ENCODE measurements at places on chromosomes 4 and X.

- DNase-seq, result no peak
Measured at GRCh38 chr4:54231419-54231767, 2.3 kb downstream of the PDGFRA start.

DNA sequence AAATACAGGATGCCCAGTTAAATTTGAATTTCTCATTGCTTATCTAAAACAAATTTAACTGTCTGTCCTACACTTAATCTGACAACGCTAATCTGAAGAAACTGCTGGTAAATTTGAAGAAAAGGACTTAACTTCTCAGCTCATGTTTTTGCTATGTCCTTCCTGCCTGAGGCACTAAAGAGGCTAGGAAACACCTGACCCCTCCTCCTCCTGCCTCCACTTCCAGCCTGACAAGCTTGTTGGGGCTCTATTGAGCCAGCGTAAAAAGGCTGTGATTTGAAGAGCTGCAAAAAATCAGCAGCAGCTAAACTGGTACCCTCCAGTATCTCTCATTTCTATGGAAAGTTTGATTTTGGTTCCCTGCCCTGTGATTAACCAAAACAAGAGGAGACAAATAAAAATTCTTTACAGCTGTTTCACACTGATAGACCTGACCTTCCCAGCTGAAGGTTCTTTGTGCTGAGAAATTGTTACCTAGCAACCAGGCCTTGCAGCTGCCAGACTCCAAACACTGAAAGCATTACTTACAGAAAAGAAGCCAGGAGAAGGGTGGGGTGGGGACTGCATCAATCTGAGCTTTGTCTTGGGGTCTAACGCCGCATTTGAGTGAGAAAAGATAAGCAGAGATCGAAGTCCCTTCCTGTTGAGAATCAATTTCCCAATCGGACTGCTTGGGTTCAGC, 35.0 kb downstream of the DCX start:
- DNase-seq, result no peak

- DNase-seq, result no peak
Measured at GRCh38 chr4:66609014-66609413, 936.3 kb downstream of the CENPC start.

GRCh38 chr4:146123231-146123630, 52.3 kb upstream of the LSM6 start:
- DNase-seq, result no peak

DNA sequence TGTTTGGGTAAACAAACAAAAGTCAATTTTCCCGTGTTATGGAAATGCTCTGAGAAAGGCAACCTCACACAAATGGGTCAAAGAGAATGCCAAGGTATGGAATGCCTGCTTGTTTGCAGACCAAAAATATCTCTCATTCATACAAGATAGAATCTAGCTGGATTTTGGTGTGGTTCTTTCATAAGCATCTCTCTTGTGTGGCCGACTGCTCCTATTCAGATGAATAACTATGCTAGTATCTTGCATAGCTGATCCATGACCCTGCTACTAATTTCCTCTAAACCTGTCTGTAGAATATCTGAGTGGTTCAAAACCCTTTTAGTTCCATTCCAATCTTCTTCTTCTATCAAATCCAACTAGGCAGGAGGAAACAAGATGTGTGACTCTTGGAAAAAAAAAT, 28.2 kb upstream of the SORBS2 start:
- DNase-seq, result no peak

- DNase-seq, result no peak
Measured at GRCh38 chr4:86586626-86587380, 7.3 kb upstream of the PTPN13 start.

DNA sequence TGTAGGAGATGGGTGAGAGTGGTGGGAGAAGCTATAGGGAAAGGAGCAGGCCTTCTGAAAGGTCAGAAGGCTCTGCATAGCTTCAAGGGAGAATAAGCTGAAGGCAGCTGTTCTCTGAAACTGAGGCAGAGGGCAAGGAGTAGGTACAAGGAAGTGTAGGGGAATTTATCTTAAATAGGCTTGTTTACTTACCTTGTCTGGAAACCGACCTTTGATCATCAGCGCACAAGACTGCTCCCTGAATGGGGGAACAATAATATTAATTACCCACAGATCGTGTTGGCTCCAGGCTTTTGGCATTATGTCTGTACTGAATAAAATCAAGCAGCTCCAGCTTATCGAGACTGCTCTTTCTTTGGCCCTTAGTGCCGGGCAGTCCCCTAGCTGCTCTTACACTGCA, 175.5 kb upstream of the MAGEB16 start:
- DNase-seq, result no peak

DNA sequence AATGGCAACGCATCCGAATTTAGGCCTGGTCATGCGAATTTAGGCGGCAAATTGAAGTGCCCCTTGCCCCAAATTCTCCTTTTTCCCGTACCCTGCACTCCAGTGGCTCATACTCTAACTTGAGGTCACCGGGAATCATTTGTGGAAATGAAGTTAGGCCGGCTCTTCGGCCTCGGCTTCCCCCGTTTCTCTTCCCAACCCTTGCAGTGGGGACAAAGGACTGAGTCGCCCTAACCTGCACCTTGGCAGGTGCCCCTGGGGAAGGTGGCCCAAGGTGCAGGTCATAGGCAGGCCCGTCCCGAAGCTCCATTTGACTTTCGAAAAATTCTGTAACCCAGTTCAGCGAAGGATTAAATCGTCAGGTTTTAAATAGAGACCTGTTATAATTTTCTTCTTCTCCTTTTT, 811 bp downstream of the SRD5A3 start:
- DNase-seq, result no peak

GRCh38 chr4:177107288-177107921, 202.3 kb upstream of the NEIL3 start:
- DNase-seq, result no peak

GRCh38 chrX:130772105-130772775, 130.8 kb downstream of the ENOX2 start:
- no peak for DNase-seq

- DNase-seq, result no peak
Measured at GRCh38 chr4:119317990-119318389, 3.9 kb downstream of the FABP2 start.

DNA sequence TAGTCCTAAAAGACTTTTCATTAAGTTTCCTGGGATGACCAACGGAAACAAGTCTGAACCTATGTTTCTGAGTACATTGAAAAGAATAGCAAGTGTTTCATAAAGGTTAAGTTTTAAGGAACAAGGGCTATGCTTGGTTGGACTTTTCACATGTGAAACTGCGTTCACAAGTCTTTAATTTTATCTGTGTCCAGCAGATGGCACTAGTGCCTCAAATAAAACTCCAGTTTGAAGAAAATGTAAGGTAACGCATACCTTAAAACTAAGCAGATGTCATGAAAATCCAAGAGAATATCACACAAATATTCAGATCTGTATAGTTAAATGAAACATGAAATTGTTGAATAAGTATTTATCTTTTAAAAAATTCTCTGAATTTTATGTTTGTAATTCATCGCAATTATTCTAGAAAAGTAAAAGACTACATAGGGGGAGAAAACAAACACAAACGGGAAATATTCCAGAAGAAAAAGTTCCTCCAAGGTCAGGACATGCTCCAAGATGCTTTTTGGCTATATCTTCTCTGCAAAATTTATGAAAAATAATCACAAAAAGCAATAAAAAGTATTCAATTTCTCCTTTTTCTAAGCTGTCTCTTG, 89.6 kb upstream of the MAD2L1 start:
- peak; percentile 9 for DNase-seq

- DNase-seq, result no peak
Measured at GRCh38 chr4:34486461-34487363, 1757.6 kb downstream of the ARAP2 start.

DNA sequence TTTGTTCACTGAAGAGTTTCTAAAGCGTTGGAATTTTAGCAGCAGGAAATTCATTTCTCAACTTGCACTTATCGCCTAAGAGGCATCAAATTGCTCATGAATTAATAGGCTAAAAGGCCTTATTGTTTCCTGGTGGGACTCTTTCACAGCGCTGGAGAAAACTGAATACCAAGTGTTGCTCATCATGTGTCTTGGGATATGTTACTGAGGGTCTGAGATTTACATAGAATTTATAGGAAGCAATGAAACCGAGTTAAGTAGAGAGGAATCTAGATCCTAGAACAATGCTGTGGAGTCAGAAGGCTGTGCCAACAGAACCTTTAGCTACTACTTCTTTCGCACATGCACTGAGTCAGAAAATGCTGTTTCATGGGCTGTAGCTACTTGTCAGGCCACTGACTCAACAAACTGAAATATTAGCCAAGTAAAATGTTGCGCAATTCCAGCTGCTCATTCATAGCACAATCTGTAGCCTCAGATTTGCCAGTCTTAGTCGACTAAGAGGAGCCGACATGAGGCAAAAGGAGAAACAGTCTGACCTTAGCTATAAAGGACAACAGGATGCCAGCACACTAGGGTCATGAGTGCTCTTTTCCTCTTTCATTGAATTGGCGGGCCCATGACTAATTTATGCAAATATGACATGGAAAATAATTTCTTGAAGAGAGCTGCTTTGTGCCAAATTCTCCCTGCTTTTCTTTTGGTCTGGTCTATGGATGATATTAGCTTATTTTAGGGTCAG, 35.9 kb upstream of the CXCL8 start:
- DNase-seq, result no peak

GRCh38 chr4:120731561-120731960, 191.0 kb downstream of the PRDM5 start:
- no peak for DNase-seq

- DNase-seq, result no peak
Measured at GRCh38 chrX:148658115-148658730, 157.8 kb downstream of the AFF2 start.

DNA sequence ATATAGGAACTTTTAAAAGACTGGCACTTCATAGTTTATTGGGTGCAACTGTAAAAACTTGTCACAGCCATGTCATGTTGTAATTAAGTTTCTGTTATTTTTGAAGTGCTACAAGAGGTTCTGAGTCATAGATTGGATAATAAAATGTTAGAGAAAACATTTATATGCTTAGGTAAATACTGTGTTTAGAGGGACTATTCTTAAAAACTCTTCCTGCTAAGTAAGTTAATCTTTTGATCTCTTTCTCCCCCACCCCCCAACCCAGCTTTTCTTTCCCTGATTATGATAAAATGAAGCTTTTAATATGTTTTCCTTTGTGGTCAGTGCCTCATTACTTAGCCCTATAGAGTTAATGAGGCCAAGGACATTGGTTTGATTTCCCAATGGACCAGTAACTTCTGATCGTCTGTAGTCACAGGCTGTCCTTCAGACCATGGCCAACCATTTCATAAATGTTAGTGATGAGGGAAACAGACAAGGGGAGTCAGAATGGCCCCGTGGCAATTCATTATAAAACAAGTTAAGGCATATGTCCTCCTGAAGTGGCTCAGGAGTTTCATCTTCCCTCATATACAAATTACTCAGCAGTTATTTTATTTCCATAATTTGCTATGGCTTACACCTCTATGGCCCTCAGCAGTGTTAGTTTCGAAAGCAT, 3.9 kb upstream of the PDLIM5 start:
- no peak for DNase-seq

DNA sequence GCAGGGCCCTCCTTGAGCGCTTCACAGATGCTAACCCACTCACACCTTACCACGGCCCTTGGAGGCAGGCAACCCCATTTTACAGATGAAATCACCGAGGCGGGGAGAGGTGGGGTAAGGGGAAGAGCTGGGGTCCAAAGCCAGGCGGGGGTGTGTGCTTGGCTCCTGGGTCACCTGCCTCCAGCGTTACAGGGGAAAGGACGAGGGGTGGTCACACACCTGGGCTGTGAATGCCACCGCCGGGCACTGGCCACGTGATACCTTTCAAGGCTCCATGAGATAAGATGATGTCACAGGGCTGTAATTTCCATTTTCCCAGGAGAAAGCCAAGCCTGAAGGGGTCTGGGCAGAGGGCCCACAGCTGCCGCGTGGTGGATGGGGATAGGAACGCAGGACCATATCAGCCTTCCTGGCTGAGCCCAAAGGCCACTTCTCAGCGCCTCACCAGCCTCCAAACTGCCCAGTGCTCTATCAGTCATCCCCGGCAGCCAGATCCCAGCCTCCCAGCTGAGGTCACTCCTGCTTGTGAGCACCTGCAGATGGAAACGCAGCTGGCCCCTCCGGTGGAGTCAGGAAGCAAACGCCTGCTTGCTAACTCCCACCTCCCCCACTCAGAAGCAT, 62.4 kb upstream of the CRMP1 start:
- no peak for DNase-seq

- no peak for DNase-seq
Measured at GRCh38 chrX:119240356-119240755, 4.3 kb downstream of the PGRMC1 start.

GRCh38 chr4:37960098-37960497, at the start of gene PTTG2:
Gene PTTG2, plus strand, starts transcription at chr4:37960398. Its CDS starts 37 bp downstream, at chr4:37960435.
- DNase-seq, result no peak

DNA sequence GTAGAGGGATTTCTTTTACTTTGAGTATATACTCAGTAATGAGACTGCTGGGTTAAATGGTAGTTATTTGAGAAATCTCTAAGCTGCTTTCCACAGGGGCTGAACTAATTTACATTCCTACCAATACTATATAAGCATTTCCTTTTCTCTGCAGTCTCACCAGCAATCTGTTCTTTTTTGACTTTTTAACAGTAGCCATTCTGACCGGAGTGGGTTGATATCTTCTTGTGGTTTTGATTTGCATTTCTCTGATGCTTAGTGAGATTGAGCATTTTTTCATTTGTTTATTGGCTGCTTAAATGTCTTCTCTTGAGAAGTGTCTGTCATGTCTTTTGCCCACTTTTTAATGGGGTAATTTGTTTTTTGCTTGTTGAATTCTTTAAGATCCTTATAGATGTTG, 43.3 kb downstream of the SPCS3 start:
- DNase-seq, result no peak

DNA sequence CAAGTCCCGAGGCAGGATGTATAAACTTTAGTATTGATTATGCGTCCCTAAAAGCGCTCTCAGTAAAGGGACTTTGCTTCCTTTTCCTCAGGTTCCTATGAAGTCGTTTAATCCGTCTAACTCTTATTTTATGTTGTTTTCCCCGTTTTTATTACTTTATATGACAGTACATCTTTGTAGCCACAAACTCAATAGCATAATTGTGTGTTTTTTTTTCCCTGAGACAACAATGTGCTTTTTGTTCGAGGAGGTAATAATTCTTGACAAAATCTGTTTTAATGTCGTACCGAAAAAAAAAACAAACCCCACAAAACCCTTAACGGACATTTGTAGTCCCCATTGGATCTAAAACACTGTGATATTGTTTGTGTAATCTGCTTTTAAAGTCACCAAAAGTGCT, 17.9 kb upstream of the PPP2R3B start:
- no peak for DNase-seq

GRCh38 chrX:46716796-46717195, 42.1 kb downstream of the SLC9A7 start:
- no peak for DNase-seq

DNA sequence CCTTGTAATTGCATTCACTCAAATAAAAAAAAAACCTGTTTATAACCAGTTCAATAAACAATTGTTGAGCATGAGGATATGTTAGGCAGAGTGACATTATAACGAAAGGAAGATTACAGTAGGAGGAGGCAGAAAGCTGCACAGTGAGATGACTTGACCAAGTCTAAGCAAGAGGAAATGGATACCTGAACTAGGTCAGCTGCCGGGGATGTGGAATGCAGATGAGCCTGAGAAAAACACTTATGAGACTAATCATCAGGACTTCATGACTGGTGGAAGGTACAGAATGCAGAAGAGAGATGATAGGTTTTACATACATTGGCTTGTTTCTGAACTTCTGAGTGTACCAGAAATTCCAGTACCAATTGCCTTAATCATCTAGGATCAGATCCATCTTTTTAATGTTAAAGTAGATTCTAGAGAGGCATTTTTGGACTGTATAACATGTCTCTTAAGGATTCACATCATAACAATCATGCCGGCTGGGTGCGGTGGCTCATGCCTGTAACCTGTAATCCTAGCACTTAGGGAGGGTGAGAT, 208.1 kb upstream of the PPP3CA start:
- DNase-seq, result no peak

- no peak for DNase-seq
Measured at GRCh38 chr4:104747635-104748034, 252.9 kb upstream of the CXXC4 start.

Measured in activated CD4-positive, alpha-beta T cell treated with anti-CD3 and anti-CD28 coated beads for 4 hours (primary cell).